ENCODE measurements at places on chromosomes 3 and 15. TPM values are rescaled to one million over a fixed set of nuclear protein-coding genes. Genes with fewer than 3 reads are reported as not detected.

Gene SOX14
- total RNA-seq, result not detected

Gene BLOC1S6
- total RNA-seq, result 50.7 TPM

Gene KIF15
- total RNA-seq, result 4.0 TPM

Gene GADL1
- total RNA-seq, result not detected

Gene SH2D7
- not detected for total RNA-seq

Gene ACOX2
- 3.3 TPM for total RNA-seq

Gene FBXW12
- total RNA-seq, result not detected

Gene A4GNT
- not detected for total RNA-seq

- H3K27me3 ChIP-seq, result no peaks in the 10 kb centered on the region
- H3K4me1 ChIP-seq, result no peaks in the 10 kb centered on the region
- no peaks in the 10 kb centered on the region for H3K36me3 ChIP-seq
- H3K27ac ChIP-seq, result no peak overlapping the region
- DNase-seq, result no peak
These were observed 29.1 kb upstream of the ST6GAL1 start for GRCh38 chr3:186901135-186901734.

- H3K27me3 ChIP-seq, result no peaks in the 10 kb centered on the region
- no peak for DNase-seq
- H3K36me3 ChIP-seq, result no peaks in the 10 kb centered on the region
These were observed 2.2 kb downstream of the LRCH3 start for GRCh38 chr3:197793247-197793646.

GRCh38 chr15:85047271-85047948 lies 65.8 kb downstream of the PDE8A start:
- DNase-seq, result no peak
- no peaks in the 10 kb centered on the region for H3K27me3 ChIP-seq
- no peak overlapping the region for H3K27ac ChIP-seq
- H3K36me3 ChIP-seq, result no peaks in the 10 kb centered on the region
- H3K4me1 ChIP-seq, result peaks cover 34% of the 10 kb centered on the region

- H3K27ac ChIP-seq, result no peak overlapping the region
- no peaks in the 10 kb centered on the region for H3K36me3 ChIP-seq
- H3K4me3 ChIP-seq, result no peak overlapping the region
- no peak for DNase-seq
These were observed 140.3 kb upstream of the SEMA6D start for GRCh38 chr15:47577000-47577399.

GRCh38 chr3:46989146-46989810 lies 9.8 kb downstream of the NBEAL2 start:
- H3K27ac ChIP-seq, result peak overlapping the region; percentile 79
- peak overlapping the region; percentile 38 for H3K4me3 ChIP-seq
- H3K4me1 ChIP-seq, result peaks cover 39% of the 10 kb centered on the region
- no peaks in the 10 kb centered on the region for H3K27me3 ChIP-seq

DNA sequence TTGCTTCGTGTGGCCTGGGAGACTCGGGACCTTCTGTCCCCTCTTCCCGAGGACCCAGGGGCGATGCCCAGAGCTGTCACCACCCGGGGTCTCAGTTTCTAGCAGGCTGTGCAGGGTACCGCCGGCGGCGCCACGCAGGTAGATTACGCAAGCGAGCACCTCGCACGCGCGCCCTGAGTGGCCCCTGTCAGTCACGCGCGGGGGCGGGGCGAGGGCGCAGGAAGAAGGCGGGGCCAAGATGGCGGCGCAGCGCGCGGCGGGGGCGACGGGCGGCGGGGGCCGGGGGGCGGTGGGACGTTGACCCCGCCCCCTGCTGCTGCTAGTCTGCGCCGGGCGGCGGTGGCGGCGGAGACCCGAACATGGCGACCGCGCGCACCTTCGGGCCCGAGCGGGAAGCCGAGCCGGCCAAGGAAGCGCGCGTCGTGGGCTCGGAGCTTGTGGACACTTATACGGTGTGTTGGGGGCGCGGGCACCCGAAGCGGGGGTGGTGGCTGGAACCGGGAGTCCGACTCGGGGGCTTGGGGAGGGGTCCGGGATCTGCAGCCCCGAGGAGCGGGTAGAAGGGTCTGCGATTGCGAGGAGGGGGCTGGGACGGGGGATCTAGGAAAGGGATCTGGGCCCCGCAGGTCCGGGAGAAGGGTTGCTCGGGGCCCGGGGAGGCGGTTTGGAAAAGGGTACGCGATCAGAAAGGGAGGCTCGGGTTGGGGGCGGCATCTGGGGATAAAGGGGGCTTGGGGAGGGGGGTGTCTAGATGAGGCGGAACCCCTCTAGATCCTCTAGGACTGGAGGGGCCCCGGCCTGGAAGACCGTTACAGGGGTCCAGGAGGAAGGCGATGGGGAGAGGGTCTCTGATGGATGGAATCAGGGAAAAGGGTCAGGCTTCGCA lies at the start of gene NISCH:
NISCH (plus strand) TSS at position 322 of the 886 bp plus-strand sequence; CDS start at position 360, 38 bp downstream.
- peaks cover 31% of the 10 kb centered on the region for H3K4me1 ChIP-seq
- H3K27me3 ChIP-seq, result no peaks in the 10 kb centered on the region
- peaks cover 19% of the 10 kb centered on the region for H3K36me3 ChIP-seq
- H3K4me3 ChIP-seq, result peak within 1 kb of the TSS; percentile 76

DNA sequence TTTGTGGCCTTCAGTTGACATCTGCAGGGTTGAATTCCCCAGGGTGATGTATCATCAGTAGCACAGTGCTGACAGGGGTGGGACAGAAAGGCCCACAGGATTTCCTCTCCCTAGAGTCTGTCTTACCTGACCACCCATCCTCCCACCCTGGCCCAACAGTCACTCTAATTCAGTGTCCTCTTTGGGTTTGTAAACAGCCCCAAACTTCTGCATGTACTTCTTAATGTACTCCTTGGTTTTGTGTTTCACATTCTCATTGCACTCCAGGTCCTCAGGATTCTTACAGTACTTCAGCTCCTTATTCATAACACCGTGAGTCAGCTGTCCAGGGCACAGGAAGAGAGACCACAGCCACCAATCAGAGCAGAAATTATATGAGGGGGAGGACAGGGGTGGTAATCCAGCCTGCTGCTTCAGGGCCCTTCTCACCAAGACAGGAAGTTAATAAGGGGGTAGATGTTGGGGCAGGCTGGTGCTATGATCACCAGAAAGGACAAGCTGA lies 37.5 kb downstream of the NBEAL2 start:
- peaks cover 24% of the 10 kb centered on the region for H3K4me1 ChIP-seq
- no peaks in the 10 kb centered on the region for H3K27me3 ChIP-seq
- no peak for DNase-seq
- H3K36me3 ChIP-seq, result no peaks in the 10 kb centered on the region
- H3K27ac ChIP-seq, result peak overlapping the region; percentile 77

DNA sequence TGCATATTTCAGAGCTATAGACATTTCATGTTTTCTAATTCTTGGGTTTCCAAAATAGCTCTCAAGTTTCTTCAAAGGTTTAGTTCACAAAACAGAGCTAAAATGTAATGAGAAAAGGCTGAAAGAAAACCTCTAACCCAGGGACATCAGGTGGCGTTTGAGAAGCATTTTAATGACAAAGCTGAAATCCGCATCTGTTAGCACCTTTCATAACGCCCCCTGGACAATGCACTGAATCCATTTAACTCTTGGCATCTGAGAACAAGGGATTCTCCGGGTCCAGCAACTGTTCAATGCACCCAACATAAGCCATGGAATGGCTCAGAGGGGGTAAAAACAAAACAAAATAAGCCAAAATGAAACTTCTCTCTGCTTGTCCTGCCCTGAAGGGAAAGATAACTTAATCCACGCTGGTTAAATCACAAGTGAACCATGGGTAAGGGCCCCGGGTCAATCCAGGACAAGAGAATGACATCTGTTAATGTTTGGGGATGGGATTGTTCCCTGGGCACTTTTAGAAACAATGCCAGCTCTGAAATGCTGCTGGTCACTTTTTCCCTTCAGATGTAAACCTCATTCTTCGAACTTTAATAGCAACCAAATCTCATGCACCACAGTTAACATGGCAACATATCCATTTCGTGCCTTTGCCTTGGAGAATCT lies 466.2 kb upstream of the ADAMTS9 start:
- no peaks in the 10 kb centered on the region for H3K27me3 ChIP-seq
- DNase-seq, result no peak
- no peak overlapping the region for H3K4me3 ChIP-seq
- H3K27ac ChIP-seq, result no peak overlapping the region

DNA sequence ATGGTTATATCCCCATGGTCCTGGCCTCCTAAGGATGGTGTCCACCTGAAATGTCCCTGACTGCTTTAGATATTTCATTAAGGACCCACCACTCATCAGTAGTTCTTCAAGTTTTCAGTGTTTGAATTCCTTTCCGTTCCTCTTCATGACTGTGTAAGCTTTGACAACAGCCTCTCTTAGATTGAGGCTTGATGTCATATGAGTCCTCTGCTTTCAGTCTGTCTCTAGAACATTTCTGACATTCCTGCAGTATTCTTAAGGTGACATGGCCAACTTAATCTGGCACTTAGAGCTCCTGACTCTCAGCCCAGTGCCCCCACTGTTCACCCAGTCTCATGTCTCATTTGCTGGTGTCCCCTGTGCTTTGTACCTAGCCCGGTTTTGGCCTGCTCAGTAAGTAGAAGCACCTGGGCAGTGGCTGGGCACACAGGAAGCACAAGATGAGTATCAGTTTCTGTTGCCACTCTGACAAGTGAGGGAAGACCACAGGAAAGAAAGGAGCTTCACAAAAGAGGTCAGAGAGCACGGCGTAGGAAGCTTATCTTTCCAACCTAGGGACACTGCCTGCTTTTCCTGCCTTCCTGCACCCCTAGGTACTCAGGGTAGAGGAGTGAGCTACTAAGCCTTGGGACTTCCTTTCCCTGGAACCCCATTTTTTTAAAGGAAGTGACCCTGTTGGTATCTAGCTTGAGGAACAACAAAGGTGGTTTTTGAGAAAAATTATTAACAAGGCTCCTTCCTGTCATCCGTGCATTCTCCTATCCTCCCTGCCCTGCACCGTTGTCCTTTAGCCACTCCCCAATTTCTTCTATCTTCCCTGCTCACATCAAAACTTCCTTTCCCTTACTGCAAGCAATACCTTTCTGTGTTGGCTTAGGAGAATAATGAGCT lies 103.1 kb downstream of the KLHL25 start:
- H3K27me3 ChIP-seq, result no peaks in the 10 kb centered on the region
- peaks cover 28% of the 10 kb centered on the region for H3K36me3 ChIP-seq
- peak overlapping the region; percentile 42 for H3K4me3 ChIP-seq
- peaks cover 100% of the 10 kb centered on the region for H3K4me1 ChIP-seq
- DNase-seq, result peak; percentile 79

- no peak for DNase-seq
- no peak overlapping the region for H3K27ac ChIP-seq
- no peaks in the 10 kb centered on the region for H3K27me3 ChIP-seq
- no peaks in the 10 kb centered on the region for H3K4me1 ChIP-seq
- H3K36me3 ChIP-seq, result no peaks in the 10 kb centered on the region
These were observed 16.6 kb downstream of the CAPN3 start for GRCh38 chr15:42375941-42376340.

DNA sequence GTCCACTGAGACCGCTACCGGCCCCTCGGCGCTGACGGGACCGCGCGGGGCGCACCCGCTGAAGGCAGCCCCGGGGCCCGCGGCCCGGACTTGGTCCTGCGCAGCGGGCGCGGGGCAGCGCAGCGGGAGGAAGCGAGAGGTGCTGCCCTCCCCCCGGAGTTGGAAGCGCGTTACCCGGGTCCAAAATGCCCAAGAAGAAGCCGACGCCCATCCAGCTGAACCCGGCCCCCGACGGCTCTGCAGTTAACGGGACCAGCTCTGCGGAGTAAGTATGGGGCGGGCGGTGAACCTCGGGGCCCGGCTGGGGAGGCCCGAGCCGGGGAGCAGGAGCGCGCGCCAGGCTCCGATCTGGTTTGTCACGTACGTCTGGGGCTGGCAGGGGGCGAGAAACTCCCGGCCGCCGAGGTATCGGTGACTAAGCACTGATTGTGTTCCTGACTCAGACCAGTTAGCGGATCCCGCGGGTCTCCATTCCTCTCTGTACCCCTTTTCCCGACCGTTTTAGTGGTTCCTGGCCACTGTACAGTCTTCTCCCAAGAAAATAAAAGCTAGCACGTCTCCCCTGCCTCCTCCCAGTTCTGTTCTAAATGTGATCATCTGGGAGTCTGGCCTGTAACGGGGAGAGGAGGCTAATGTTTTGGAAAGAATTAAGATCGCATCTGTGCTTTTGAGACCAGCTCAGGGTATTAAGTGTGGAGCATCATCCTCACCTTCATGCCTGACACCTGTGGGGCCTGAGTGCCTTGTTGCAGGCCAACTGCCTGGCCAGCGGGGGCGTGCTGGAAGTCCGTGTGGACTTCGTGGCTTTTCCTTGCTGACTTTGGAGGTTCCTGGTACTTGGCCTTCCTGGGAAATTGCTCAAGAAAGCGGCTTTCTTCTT lies 691 bp downstream of the MAP2K1 start:
- peak overlapping the region; percentile 96 for H3K4me3 ChIP-seq
- H3K27me3 ChIP-seq, result no peaks in the 10 kb centered on the region
- peak overlapping the region; percentile 91 for H3K27ac ChIP-seq
- H3K36me3 ChIP-seq, result no peaks in the 10 kb centered on the region
- DNase-seq, result peak; percentile 91
- H3K4me1 ChIP-seq, result peaks cover 57% of the 10 kb centered on the region

- H3K4me1 ChIP-seq, result no peaks in the 10 kb centered on the region
- no peaks in the 10 kb centered on the region for H3K36me3 ChIP-seq
- no peak overlapping the region for H3K27ac ChIP-seq
- no peak for DNase-seq
- H3K4me3 ChIP-seq, result no peak overlapping the region
These were observed 233.1 kb downstream of the ROBO1 start for GRCh38 chr3:79534727-79535126.

GRCh38 chr3:52277071-52277964 lies 1.1 kb downstream of the WDR82 start:
- peak overlapping the region; percentile 83 for H3K4me3 ChIP-seq
- peak overlapping the region; percentile 94 for H3K27ac ChIP-seq
- DNase-seq, result peak; percentile 93
- H3K36me3 ChIP-seq, result peaks cover 12% of the 10 kb centered on the region
- H3K27me3 ChIP-seq, result no peaks in the 10 kb centered on the region

DNA sequence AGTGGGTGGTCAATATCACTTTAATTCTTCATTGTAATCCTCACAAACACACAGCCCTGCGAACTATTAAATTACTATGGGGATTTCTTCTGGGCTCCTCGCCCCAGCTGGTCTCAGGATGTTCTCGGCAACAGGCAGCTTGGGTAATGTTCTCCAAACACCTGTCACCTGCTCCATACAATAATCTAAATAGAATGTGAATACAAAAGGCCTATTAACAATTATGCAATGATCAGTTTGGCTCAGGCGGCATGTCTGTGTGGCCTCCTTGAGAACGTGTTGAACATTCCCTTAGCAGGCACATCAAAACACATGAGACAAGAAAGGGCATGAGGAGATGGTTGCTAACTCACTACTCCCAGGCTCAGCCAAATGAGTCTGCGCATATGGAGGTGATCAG lies 158.6 kb upstream of the KBTBD8 start:
- no peaks in the 10 kb centered on the region for H3K4me1 ChIP-seq
- H3K27ac ChIP-seq, result no peak overlapping the region
- H3K36me3 ChIP-seq, result no peaks in the 10 kb centered on the region
- no peak for DNase-seq

- H3K4me1 ChIP-seq, result no peaks in the 10 kb centered on the region
- H3K4me3 ChIP-seq, result no peak overlapping the region
- DNase-seq, result no peak
- H3K36me3 ChIP-seq, result no peaks in the 10 kb centered on the region
These were observed 145.3 kb upstream of the DNAJC19 start for GRCh38 chr3:181134873-181135272.
